ENCODE measurements at places on chromosomes 1 and 21.

GRCh38 chr1:112397841-112398240 is 1.8 kb downstream of the CTTNBP2NL start:
- DNase-seq: no peak

DNA sequence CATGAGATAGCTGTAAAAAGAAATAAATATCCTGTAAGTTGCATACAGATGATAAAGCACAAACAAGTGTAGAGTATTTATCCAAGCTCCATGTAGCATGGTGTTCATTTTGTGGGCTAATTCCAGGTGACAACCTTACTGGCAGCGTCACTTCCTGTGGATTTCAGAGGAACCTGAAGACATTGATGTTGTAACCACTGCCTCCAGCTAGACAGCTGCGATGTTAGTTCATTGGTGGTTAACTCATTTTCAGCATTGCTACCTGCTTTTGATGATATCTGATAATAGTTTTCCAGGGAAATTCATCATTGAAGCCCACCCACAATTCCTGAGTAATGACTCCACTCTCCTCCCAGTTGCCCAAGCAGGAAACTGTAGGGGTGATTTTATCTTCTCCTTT is 3.0 kb downstream of the HSD3B1 start:
- no peak for DNase-seq

- DNase-seq: no peak
These were observed 41.3 kb upstream of the UHMK1 start for GRCh38 chr1:162456323-162456722.

DNA sequence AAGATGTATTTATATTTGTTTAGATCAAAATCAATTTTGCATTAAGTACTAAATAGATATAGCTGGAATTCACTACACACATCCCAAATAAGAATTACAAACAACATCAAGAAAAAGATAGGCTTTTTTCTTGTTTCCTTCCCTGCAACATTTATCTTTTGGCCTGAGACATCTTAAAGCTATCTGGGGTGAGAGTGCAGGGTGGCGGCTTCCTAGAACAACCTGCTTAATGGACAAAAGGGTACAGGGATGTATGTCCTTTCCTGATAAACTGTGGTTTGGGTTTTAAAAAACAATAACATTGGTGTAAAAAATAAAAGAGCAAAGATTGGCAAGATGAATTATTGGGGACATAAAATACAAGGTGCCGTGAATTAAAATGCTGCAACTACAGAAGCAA is 54.4 kb downstream of the EPRS1 start:
- DNase-seq: no peak

- no peak for DNase-seq
These were observed 19.2 kb downstream of the CD247 start for GRCh38 chr1:167499106-167499505.

- DNase-seq: no peak
These were observed 16.2 kb downstream of the AMPD2 start for GRCh38 chr1:109635862-109636200.
